ENCODE measurements at places on chromosomes 4 and X. TPM values are rescaled to one million over a fixed set of nuclear protein-coding genes. Genes with fewer than 3 reads are reported as not detected.

GRCh38 chrX:378443-378842 lies 8.3 kb downstream of the PPP2R3B start:
- DNase-seq, result no peak
- H3K4me1 ChIP-seq, result peaks cover 8% of the 10 kb centered on the region
- no peaks in the 10 kb centered on the region for H3K27me3 ChIP-seq
- H3K27ac ChIP-seq, result no peak overlapping the region
- no peak overlapping the region for H3K4me3 ChIP-seq

DNA sequence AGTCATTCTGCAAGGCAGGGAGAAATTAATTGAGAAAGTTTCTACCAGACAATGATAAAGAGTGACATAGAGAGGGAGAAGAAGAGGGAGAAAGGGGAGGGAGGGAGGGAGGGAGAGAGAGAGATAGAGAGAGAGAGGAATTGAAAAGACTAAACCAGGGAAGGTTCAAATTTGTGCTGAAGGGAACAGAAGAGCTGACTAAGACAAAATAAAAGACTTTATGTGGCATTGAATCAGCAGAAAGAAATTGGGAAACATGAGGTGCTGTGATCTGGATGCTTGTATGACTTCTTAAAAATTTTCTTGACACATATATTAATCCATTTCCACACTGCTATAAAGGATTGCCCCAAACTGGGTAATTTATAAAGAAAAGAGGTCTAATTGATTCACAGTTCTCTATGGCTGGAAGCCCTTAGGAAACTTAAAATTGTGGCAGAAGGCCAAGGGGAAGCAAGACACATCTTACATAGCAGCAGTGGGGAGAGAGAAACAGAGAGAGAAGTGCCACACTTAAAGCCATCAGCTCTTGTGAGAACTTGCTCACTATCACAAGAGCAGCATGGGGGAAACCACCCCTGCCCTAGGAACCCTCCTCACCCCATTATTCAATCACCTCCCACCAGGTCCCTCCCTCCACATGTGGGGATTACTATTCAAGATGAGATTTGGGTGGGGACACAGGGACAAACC lies 13.5 kb upstream of the CXCL6 start:
- H3K4me1 ChIP-seq, result no peaks in the 10 kb centered on the region
- H3K27ac ChIP-seq, result no peak overlapping the region
- no peak overlapping the region for H3K4me3 ChIP-seq
- peak; percentile 10 for DNase-seq
- no peaks in the 10 kb centered on the region for H3K27me3 ChIP-seq

DNA sequence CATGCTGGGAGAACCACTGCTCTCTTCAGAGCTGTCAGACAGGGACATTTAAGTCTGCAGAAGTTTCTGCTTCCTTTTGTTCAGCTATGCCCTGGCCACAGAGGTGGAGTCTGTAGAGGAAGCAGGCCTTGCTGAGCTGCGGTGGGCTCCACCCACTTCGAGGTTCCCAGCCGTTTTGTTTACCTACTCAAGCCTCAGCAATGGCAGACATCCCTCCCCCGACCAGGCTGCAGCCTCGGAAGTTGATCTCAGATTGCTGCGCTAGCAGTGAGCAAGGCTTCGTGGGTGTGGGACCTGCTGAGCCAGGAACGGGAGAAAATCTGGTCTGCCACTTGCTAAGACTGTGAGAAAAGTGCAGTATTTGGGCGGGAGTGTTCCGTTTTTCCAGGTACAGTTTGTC lies 118.9 kb downstream of the SLC10A6 start:
- no peaks in the 10 kb centered on the region for H3K4me1 ChIP-seq
- DNase-seq, result peak; percentile 23
- H3K27ac ChIP-seq, result no peak overlapping the region
- H3K27me3 ChIP-seq, result no peaks in the 10 kb centered on the region

GRCh38 chrX:6225911-6226595 lies 2.6 kb downstream of the NLGN4X start:
- H3K36me3 ChIP-seq, result no peaks in the 10 kb centered on the region
- H3K27ac ChIP-seq, result no peak overlapping the region
- peaks cover 34% of the 10 kb centered on the region for H3K27me3 ChIP-seq
- H3K4me3 ChIP-seq, result peak overlapping the region; percentile 45
- peak; percentile 61 for DNase-seq

DNA sequence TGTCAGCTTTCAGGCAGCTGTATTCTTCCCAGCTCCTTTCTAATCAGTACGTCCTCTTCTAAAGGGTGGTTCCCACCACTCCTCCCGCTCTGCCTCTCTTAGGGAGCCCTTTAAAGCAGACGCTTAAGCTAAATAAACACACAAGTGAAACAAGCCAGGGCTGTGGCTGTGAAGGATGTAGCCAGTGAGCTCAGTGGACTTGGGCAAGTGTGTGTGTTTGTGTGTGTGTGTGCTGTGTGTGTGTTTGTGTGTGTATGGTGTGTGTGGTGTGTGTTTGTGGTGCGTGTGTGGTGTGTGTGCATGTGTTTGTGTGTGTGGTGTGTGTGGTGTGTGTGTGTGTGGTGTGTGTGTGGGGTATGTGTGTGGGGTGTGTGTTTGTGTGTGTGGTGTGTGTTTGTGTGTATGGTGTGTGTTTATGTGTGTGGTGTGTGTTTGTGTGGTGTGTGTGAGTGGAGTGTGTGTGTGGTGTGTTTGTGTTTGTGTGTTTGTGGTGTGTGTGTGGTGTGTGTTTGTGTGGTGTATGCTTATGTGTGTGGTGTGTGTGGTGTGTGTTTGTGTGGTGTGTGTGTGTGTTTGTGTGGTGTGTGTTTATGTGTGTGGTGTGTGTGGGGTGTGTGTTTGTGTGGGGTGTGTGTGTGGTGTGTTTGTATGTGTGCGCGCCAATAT lies 283.3 kb downstream of the PTTG2 start:
- H3K4me1 ChIP-seq, result peaks cover 7% of the 10 kb centered on the region
- H3K36me3 ChIP-seq, result no peaks in the 10 kb centered on the region
- H3K4me3 ChIP-seq, result no peak overlapping the region
- peak; percentile 82 for DNase-seq

- H3K4me3 ChIP-seq, result no peak overlapping the region
- no peaks in the 10 kb centered on the region for H3K36me3 ChIP-seq
- no peak for DNase-seq
- no peak overlapping the region for H3K27ac ChIP-seq
- H3K4me1 ChIP-seq, result no peaks in the 10 kb centered on the region
These were observed 248.5 kb downstream of the TENM3 start for GRCh38 chr4:182491719-182492118.

- H3K27me3 ChIP-seq, result no peaks in the 10 kb centered on the region
- no peaks in the 10 kb centered on the region for H3K36me3 ChIP-seq
- no peaks in the 10 kb centered on the region for H3K4me1 ChIP-seq
- H3K27ac ChIP-seq, result no peak overlapping the region
- no peak overlapping the region for H3K4me3 ChIP-seq
- no peak for DNase-seq
These were observed 59.8 kb upstream of the ACSL1 start for GRCh38 chr4:184885602-184886001.

DNA sequence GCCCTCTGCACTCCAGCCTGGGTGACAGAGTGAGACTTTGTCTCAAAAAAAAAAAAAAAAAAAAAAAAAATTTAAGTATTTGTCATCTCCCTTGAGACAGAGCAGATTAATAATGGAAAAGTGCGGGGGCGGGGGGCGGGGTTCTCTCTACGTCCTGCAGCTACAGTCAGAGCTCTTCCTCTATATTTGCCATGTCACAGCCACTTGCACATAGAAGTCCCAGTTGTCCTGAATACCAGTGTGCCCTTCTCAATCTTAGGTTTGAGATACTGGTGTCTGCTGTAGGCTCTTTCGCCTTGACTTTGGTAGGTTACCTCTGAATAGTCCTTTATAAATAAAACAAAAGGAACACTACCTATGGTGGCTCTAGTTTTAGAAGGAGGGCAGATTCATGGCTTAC lies 237.8 kb upstream of the PGRMC2 start:
- no peak overlapping the region for H3K4me3 ChIP-seq
- H3K36me3 ChIP-seq, result no peaks in the 10 kb centered on the region
- H3K4me1 ChIP-seq, result peaks cover 38% of the 10 kb centered on the region

DNA sequence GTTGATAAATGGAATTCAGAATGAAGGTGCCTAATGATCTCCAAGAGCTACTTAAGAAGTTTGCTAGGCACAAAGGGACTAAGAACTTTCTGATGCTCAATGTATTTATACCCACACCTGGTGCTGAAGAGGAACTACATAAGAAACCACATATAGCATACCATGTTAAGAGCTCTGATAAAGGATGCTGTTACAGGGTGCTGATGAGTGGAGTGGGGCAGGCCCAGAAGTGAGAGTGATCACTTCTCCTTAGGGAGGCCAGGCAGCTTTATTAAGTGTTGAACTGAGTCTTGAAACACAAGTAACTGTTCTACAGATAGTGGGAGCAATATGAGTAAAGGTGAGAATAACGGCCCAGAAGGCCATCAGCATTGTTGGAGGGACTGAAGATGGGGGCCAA lies 68.3 kb upstream of the CHRDL1 start:
- H3K27ac ChIP-seq, result no peak overlapping the region
- no peaks in the 10 kb centered on the region for H3K4me1 ChIP-seq
- DNase-seq, result no peak
- H3K36me3 ChIP-seq, result no peaks in the 10 kb centered on the region
- H3K4me3 ChIP-seq, result no peak overlapping the region
- no peaks in the 10 kb centered on the region for H3K27me3 ChIP-seq

Gene FHDC1
- 9.9 TPM for total RNA-seq

Gene UBE2K
- 187 TPM for total RNA-seq

Gene SOWAHD
- not detected for total RNA-seq

Gene PORCN
- 27.4 TPM for total RNA-seq
